Smooth muscle cell of the brain vasculature (primary cell): ENCODE measurements at places on chromosomes 2 and 18.

GRCh38 chr2:18119883-18120282 is 241.4 kb downstream of the KCNS3 start:
- DNase-seq, result no peak

DNA sequence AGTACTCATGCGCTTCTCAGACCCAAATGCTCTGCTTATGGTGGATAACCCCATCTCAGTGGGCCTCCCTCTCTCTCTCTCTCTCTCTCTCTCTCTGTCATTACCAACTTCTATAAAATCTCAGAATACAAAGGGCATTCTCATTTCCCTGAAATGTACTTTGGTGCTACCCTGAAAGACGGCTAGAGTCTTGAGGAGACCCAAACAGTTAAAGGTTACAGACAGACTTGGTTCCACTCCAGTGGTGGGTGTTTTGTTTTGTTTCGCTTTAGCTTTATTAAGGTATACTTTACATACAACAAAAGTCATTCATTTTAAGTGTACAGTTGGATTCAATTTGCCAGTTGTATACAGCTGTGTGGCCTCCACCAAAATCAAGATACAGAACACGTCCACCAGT is 60.9 kb downstream of the BCL11A start:
- DNase-seq, result no peak

DNA sequence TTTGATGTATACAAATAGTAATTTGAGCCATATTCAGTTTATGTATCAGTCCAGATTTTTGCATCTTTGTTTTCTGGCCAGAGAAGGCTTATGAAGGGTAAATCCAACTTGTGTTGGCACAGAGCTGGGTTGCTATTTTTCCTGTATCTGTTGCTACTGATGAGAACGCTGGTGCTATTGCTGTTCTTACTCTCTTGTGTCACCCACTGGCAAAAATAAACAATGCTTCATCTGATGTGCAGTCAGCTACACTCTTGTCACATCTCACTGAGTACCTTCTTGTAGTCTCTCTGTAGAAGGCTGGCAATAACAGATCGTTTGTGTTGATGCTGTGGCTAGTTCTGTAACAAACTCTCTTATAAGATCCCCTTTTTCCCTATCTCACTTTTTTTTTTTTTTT is 323.4 kb downstream of the CDH19 start:
- no peak for DNase-seq

GRCh38 chr2:101808006-101808562 is 110.6 kb downstream of the MAP4K4 start:
- DNase-seq, result no peak

- DNase-seq, result peak; percentile 15
Measured at GRCh38 chr2:105287692-105288091, 41.8 kb downstream of the TGFBRAP1 start.

- no peak for DNase-seq
Measured at GRCh38 chr18:23503963-23504344, 643 bp downstream of the RMC1 start.

GRCh38 chr2:67083951-67084350 is 313.2 kb upstream of the ETAA1 start:
- DNase-seq, result no peak

DNA sequence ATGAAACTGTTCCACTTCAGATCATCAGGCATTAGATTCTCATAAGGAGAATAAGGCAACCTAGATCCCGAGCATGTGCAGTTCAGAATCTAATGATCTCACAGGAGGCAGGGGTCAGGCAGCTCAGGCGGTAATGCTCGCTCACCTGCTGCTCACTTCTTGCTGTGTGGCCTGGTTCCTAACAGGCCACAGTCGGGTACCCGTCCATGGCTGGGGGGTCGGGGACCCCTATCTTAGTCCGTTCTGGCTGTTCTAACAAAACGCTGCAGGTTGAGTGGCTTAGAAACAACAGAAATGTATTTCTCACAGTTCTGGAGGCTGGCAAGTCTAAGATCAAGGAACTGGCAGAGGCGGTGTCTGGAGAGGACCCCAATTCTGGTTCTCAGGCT is 79.2 kb downstream of the ASB1 start:
- no peak for DNase-seq

DNA sequence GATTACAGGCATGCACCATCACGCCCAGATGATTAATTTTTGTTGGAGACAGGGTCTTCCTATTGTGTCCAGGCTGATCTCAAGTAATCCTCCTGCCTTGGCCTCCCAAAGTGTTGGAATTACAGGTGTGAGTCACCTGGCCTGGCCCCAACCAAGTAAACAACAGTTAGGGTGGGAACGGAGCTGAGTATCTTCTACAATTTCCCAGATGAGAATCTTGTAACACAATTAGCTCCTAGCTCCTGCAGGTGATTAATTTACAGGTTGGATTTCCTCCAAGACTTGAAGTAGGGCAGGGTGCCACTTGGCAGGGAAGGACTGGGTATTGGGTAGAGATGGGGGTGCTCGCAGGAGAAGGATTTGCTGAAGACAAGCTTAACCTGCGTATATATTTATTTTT is 17.8 kb downstream of the NLRC4 start:
- DNase-seq, result no peak

DNA sequence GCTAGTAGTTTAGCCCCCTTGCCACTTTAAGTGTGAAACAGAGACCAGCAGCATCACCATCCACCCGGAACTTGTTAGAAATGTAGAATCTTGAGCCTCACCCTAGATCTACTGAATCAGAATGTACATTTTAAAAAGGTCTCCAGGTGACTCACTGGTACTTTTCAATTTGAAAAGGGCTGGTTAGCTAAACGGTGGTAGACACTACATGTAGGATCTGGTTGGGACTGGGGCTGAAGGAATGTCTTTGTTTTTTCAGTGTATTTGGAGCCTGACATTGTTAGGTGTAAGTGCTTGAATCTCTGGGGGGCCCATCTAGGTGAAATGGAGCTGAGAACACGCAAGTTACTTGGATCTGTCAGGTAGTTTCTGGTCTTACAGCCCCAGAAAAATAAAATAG is 44.0 kb upstream of the XPO1 start:
- no peak for DNase-seq

GRCh38 chr18:59787998-59788790 is 91.0 kb upstream of the CCBE1 start:
- peak; percentile 41 for DNase-seq

DNA sequence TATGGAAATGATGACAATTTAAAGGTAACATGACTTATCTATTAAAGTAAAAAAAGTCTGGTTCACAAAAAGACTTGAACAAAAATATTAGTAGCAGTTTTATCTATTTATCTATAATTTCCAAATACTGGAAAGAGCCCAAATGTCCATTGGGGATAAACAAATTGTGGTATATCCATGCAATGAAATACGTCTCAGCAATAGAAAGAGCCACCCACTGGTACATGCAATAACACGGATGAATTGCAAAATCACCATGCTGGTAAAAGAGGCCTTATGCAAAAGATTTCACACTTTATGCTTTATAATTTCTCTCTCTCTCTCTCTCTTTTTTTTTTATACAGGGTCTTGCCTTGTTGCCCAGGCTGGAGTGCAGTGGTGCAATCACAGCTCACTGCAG is 91.4 kb upstream of the ASAP2 start:
- no peak for DNase-seq

DNA sequence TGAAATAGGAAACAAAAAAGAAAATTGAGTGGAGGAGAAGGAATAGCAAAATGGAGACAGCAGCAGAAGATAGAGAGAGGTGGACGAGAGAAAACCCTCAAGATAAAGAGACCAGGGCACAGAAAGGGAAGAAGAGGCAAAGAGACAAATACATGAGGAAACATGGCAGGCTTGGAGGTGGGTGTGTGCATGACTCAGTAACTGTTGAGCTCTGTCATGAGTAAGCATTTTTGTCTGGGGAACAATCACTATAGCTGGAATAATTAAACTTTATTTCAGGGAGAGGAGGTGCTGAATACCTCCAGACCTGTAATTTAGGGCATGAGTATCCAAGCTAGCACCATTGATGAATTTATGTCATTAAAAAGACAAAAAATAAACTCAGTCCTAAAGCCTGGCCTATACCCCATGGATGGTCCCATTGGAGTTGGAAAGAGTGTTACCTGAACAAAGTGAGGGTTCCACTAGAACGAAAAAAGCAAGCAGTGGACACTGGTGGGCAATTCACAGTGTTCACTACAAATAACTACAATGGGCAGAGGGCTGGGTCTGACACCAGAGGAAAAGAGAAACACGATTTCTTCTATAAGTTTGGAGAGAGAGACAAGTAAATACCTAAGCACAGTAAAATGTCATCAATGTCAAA is 145.5 kb downstream of the ADCYAP1 start:
- DNase-seq, result no peak

DNA sequence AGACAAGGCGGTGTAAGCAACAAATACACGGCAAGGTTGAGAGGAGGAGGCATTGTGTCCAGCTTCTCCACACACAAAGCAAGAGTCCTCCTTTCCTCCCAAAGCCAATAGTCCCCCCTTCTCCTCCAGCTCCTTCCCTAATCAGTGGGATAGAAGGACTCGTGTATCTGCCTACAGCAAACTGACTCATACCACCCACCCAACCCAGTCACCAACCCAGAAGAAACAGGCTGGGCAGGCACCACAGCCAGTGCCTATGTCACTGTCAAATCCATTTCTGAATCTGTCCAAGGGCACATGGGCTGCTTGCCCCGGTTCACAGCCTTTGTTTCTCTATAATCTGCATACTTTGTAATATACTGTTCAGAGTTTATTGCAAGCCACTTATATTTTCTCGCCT is 19.2 kb upstream of the NMS start:
- DNase-seq, result no peak

GRCh38 chr2:217941339-217941738 is 61.5 kb downstream of the TNS1 start:
- DNase-seq, result no peak

- no peak for DNase-seq
Measured at GRCh38 chr2:27123302-27124150, at the start of gene ABHD1. Gene ABHD1 (plus strand): TSS chr2:27123815. CDS start chr2:27123949, 134 bp downstream.

GRCh38 chr2:233096006-233096405 is 35.9 kb downstream of the INPP5D start:
- DNase-seq, result no peak

DNA sequence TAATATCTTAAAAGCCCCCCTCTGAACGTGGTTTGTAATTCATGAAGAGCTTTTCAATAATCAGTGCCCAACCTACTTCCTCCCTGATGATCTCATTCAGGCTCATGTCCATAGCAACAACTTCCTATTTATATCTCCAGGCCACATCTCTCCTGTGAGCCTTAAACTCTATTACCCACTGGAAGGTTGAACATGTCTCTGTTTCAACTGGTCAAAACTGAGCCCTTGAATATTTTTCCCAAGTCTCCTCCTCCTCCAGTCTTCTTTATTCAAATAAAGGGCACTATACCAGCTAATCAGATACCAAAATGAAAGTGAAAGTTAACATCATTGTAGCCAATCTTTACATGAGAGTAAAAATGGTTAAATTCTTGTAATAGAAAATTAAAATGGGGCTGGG is 63.7 kb upstream of the ITGA4 start:
- peak; percentile 35 for DNase-seq

DNA sequence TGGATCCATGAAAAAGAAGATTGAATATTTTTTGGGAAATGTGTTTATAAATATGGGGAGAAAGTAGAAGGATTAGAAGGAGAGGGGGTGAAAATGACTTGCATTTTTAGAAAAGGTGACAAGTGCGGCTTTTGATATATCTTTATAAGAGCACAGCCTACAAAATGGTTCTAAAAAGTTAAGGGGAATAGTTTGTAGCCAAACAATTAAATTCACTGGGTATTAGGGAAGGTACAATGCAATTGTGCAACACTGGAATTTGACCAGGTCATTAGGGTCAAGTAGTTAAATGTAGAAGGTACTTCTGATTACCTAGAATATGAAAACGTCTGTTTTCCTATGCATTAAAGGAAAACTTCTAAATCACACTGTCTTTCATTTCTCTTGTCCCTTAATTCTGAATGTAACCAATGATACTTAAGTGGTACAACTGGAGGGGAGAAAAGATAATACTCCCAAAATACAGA is 44.5 kb upstream of the SERTAD2 start:
- no peak for DNase-seq

- no peak for DNase-seq
Measured at GRCh38 chr2:7373156-7373555, 455.9 kb downstream of the RNF144A start.

DNA sequence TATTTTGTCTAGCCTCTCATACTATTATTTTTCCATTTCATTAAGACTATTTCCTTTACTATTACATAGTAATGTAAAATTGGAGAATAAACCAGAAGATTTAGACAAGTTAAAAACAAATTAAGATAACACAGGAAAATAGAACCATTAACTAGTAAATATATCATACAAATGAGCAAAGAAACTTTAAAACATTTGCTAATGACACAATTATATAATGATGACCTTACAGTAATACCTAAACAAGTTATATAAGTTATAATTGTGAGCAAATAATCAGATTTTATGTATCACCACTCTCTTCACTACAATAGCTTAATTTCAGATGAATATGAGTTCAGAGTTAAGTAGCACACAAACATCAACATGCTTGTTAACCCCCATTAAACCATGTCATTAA is 72.6 kb upstream of the GRB14 start:
- no peak for DNase-seq

DNA sequence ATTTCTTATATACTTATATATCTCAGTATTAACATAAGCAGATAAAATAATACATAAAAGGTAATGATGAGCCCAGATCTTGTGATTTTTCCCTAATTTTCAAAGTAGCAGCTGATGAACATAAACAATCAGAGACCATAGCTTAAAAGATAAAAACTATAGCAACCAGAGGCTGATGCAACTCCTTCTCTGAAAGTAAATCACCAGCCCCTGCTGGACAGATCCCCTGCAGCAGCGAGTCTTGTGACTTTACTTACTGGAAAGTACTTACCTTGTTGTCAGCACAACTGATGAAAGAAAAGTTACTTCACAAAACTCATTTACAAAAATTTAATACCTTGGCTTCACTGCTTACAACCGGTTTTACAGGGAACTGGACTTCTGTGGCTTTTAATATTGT is 67.3 kb downstream of the GORASP2 start:
- no peak for DNase-seq

DNA sequence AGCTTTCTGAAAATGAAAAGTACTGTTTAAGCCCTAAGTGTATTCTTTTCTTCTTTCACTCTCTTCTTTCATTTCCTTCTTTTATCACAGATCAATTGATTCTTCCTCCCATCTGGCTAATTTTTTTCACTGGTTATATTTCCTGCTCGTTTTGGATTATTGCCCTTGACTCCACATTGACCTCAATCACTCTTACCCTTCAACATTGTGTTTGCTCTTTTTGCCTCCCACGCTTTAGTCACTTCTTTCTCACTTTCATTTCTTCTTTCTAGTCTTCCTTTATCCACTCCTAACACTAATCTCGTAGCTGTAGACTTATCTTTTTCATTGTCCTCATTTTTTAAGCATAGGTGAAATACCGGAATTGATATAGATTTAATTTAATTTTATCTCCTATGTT is 320.3 kb upstream of the VRK2 start:
- DNase-seq, result no peak

DNA sequence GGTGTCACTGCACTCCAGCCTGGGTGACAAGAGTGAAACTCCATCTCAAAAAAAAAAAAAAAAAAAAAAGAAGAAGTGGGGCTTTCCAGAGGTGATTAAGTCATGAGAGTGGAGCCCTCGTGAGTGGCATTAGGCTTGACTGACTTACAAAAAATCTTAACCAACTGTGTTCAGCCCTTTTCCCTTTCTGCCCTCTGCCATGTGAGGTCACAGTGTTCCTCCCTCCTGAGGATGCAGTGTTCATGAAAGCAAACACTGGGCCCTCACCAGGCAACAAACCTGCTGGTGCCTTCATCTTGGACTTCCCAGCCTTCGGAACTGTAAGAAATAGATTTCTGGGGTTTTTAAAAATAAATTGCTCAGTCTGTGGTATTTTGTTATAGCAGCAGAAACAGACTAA is 37.0 kb upstream of the METTL21A start:
- DNase-seq, result no peak
